ENCODE measurements at places on chromosomes 4 and X. TPM values are rescaled to one million over a fixed set of nuclear protein-coding genes. Genes with fewer than 3 reads are reported as not detected.

AKAP4 gene
- not detected for total RNA-seq

SAGE1 gene
- 0.05 TPM for total RNA-seq

PABPC5 gene
- not detected for total RNA-seq

SLC16A2 gene
- 20.8 TPM for total RNA-seq

CITED1 gene
- 2.0 TPM for total RNA-seq

XAGE1A gene
- total RNA-seq = 21.1 TPM

COL25A1 gene
- total RNA-seq = not detected

CDX4 gene
- total RNA-seq = not detected

HSFX1 gene
- 0.42 TPM for total RNA-seq

KCTD8 gene
- total RNA-seq = not detected

JADE3 gene
- 11.3 TPM for total RNA-seq

MAGEA4 gene
- not detected for total RNA-seq
